Vagina (tissue), 2 donors: ENCODE measurements at places on chromosomes 6 and 20. TPM values are rescaled to one million over a fixed set of nuclear protein-coding genes. Genes with fewer than 3 reads are reported as not detected.

DNA sequence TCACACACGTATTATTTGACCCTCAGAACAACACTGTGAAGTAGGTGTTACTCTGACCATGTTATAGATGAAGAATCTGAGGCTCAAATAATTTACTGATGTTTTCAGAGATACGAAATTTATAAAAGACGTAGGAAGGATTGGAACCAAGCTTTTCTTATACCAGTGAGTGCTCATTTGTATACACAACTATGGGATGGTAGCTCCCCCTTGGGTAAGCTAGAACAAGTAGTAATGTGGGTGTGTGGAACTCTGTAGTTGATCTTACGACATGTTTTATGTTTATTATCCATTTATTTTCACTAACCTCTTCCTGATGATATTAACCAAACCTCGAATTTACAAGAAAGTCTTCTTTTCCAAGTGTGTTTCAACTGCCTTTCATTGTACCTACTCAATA is 248.5 kb downstream of the NKAIN2 start:
- no peak for DNase-seq

DNA sequence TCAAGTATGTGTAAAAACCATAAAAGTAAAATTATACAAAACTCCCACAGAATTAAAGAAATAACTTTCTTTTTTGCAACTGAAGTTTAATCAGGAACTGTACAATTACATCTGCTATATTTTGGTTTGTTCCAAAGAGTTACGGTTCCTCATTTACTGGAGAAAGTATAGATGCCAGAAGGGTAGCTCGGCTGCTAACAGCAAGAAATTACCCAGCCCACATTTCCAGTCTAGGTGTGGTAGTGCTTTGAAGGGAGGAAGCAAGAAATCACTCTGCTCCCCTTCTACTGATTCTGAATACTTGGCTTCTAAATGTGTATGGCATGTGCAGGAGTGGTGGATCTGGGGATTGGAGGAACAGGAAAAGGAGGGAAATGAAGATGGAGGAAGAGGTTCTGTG is 441.3 kb downstream of the CDC5L start:
- no peak for DNase-seq

DNA sequence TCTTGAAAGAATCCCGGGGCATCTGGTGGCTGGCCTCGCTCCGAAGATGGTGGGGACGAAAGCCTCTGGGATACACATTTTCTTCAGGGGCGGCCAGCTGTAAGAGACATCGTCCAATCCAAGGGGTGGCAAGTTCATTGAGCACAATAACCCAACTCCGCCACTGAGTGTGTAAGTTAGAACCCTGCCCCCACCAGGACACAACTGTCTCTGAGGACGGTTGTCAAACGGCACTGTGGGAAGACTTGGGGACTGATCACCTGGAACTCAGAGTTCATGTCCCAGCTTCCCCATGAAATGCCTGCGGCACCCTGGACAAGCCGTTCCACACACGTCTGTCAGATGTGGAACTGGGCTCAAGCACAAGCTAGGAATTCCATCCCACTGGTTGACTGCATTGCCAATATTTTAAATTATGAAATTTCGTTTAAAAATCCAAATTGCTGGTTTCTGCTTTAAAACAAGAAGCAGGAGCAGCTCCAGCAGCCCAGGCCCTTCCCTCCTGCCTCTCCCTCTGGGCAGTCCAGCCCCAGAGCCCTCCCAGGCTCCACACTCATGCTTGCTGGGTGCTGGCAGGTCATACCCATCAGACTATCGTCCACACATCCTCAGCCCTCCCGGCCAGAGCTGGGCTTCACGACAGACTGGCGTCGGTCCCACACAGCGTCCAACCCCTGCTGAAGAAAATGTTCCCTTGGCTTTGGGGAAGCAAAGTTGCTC is 80.9 kb upstream of the AFDN start:
- no peak for DNase-seq

The MMP24 gene
- 0.98 TPM for total RNA-seq
